ENCODE measurements at places on chromosomes 5 and 9.

- DNase-seq: no peak
Measured at GRCh38 chr9:11757408-11757807, 935.8 kb upstream of the TYRP1 start.

DNA sequence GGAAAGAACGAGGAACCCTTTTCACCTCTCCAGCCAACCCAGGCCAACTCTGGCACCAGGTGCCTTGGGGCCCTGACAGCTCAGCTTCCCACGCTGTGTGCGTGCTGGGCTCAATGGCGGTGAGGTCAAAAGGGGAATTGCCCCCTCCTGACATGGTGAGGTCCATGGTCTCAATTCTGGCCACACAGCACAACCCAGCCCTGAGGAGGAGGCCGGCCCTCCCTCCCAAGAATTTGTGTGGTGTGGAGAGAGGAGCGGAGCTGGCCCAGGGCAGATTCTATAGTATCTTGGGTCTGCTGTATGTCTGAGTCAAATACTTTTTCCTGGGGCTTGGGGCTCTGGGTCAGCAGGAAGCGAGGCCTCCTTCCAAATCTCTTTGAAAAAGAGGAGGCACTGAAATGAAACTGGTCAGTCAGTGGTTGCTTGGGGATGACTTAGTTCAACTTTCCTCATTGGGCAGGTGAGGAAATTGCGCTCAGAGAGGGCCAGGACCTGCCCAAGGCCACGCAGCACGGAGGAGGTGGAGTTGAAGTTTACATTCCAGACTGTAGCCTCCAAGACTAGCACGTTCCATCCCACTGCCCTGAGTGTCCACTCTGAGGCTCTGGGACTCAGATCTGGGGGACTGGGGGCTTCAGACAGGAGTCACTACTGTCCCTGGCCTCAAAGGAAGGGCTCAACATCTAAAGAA, 15.6 kb downstream of the COL27A1 start:
- no peak for DNase-seq

- no peak for DNase-seq
Measured at GRCh38 chr5:180034564-180034963, 37.0 kb downstream of the RNF130 start.

DNA sequence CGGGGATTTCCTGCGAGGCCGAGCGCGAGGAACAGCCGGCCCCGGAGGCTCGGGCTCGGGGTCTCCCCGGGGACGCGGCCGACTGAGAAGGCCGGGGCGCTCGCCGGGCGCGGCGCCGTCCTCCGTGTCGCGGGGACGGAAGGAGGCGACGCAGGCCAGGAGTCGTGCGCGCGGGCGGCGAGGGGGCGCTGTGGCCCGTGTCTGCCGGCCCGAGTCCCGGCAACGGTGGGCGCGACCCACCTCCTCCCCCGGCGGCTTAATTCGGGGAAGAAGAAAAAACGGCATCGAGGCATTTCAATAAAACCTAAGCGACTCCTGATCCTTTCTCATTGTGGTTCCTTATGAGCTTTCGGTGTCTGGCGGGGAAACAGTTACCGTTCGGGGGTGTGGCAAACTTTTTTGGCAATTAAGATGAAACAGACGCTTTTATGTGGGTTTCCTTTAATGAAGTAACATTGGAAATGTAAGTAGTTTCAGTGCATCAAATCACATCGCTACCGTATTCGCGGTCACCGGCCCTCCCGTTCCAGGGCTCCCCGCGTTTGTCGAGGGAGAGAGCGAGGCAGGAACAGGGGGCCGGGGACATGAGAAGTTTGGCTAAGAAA, 3.7 kb upstream of the IRX2 start:
- no peak for DNase-seq

- DNase-seq: no peak
Measured at GRCh38 chr5:87154191-87154590, 113.5 kb upstream of the RASA1 start.

DNA sequence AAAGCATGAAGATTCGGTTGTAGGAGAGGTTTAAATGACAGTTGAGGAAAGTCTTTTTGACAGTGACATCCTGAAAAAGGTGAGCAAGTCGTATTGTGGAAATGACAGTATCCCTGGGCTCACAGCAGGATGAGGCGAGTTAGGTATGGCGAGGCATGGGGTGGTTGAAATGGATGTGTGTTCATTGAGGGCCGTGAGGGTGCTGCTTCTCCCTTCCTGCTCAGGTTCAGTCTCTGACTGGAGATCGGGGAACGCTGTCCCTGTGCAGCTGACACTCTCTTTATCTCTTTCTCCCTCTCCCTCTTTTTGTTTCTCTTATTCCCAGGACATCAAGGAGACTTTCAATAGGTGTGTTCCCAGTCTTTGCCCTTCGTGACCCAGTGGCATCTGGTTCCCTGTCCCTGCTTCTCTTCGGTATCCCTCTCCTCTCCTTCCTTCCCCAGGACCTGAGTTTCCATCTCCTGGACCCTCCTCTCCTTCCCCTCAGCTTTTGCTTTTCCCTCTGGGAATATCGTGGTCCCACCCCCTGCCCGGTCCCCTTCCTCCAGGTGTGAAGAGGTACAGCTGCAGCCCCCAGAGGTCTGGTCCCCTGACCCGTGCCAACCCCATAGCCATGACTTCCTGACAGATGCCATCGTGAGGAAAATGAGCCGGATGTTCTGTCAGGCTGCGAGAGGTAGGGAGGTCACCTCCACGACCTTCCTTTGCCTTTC, 10.2 kb downstream of the TRIM41 start:
- no peak for DNase-seq

DNA sequence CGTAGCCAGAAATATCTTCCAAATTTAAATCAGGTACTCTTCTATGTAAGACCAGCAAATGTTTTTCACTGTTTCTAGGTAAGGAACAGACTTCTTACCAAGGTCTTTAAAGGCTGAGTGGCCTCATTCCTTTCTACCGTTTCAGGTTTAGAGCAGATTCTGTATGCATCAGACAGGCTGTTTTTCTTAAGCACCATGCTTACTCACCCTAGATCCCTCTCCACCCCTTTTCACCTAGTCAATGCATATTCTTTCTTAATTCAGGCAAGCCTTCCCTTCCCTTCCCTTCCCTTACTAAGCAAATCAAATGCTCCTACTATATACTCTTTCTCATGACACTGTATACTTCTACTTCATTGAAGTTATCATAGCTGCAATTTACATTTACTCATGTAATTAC, 70.7 kb downstream of the RFX3 start:
- no peak for DNase-seq

Data from stimulated activated CD4-positive, alpha-beta T cell treated with anti-CD3 and anti-CD28 coated beads, Interleukin-1b, Interleukin-23, amount 100 ng/mL, for 1 hour (primary cell).